ENCODE measurements at places on chromosomes 6 and 20. TPM values are rescaled to one million over a fixed set of nuclear protein-coding genes. Genes with fewer than 3 reads are reported as not detected.

The YWHAB gene
- 220 TPM for total RNA-seq

The MEI4 gene
- total RNA-seq, result not detected

The TASP1 gene
- total RNA-seq, result 8.7 TPM

The TUBB2B gene
- 0.41 TPM for total RNA-seq

The TBX18 gene
- not detected for total RNA-seq

The IMPG1 gene
- not detected for total RNA-seq

The SLC17A3 gene
- not detected for total RNA-seq

DNA sequence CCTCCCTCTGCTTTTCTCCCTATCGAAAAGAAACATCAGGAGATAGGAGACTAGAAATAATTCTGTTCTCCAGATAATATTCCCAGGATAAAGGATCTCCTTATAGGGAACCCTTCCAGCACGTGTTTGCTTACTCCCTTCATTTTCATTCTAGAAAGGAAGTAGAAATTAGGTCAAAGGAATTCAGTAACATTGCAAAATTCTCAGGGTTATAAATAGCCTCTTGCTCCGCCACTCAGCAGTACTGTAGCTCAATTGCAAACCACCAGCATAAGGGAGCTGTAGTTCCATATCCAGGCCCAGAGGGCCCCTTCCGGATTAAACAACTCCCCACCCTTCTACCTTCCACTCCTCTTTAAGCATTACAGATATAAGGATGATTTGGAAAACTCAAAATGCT is 6.2 kb downstream of the ELMO2 start:
- H3K4me3 ChIP-seq, result peak overlapping the region; percentile 48
- H3K27ac ChIP-seq, result peak overlapping the region; percentile 88
- peaks cover 64% of the 10 kb centered on the region for H3K4me1 ChIP-seq
- no peak for DNase-seq

DNA sequence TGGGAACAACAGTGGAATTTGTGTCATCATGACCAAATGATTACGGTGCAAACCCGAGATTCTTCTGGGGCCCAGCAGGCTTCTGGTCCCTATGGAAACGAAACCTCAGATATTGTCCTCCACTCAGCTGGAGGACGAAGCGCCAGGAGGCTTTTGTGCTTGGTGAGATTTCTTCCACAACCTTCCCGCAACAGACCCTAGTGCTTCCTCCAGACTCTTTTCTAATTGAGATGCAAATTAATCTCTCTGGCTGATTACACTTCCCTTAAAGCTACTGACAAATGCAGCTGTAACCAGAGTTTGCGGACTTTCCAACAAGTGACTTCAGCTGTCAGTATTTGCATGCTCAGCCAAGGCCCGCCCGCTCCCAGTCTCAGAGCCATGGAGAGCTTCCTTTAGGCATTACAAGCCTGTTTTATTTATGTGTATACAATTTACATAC is 96.0 kb downstream of the INSM1 start:
- no peak overlapping the region for H3K27ac ChIP-seq
- DNase-seq, result no peak
- no peak overlapping the region for H3K4me3 ChIP-seq
- peaks cover 7% of the 10 kb centered on the region for H3K4me1 ChIP-seq

- no peak overlapping the region for H3K4me3 ChIP-seq
- H3K36me3 ChIP-seq, result peaks cover 79% of the 10 kb centered on the region
- no peaks in the 10 kb centered on the region for H3K27me3 ChIP-seq
- H3K4me1 ChIP-seq, result peaks cover 60% of the 10 kb centered on the region
Measured at GRCh38 chr20:3801846-3802245, 5.7 kb downstream of the CDC25B start.

DNA sequence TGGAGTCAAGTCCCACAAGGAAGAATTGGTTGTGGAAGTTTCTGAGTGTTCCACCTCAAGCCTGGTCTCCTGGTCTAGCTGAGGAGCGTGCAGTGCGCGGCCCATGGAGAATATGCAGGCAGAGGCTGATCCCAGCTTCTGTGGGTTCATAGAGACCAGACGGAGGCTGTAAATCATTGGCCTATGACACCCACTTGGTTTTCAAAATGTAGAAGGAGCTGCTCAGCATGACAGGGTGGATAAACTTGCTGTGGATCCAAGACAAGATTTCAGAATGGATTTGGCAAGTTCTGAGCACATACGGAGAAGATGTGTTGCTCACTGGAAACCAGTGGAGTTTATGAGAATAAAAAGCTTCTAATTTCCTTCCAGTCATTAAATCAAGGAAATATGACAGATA is 744 bp downstream of the KIF25 start:
- DNase-seq, result no peak
- peaks cover 2% of the 10 kb centered on the region for H3K4me1 ChIP-seq
- H3K27me3 ChIP-seq, result peaks cover 3% of the 10 kb centered on the region
- H3K4me3 ChIP-seq, result no peak overlapping the region
- peaks cover 3% of the 10 kb centered on the region for H3K36me3 ChIP-seq

- H3K27ac ChIP-seq, result no peak overlapping the region
- H3K4me1 ChIP-seq, result no peaks in the 10 kb centered on the region
- H3K27me3 ChIP-seq, result no peaks in the 10 kb centered on the region
Measured at GRCh38 chr6:21003780-21004541, 469.7 kb downstream of the CDKAL1 start.

DNA sequence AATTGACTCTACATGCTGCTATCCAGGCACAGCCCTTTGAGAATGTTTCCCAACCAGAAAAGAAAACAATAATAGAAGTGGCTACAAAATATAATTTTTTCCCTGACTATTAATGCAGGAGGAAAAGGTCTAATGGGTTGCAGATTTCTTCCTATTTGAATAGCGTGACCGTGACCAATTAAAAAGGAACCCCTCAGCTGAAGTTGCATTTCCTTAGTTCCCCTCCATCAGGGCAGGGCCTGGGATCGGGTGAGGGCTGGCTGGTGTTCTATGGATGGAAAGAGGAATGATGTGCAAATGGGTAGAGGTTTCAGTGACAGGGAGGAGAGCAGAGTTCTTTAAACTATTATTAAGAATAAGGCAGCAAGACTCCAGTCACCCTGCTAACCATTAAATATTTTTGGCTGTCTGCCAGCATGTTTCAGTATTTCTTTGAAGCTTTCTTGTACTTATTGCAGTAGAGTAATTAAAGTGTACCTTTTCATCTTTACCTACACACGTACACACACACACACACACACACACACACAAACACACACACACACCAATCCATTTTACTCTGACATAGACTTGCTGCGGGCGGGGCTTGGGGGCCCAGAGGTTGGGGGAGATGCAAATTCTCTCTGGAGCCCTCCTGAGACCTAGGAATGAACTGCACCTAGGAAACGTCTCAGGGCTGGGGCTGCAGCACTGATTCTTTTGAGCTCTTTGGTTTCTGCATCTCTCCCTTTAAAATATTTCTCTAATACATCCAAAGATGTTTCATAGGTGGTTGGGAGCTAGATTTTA is 154.8 kb upstream of the SLC35B3 start:
- no peaks in the 10 kb centered on the region for H3K4me1 ChIP-seq
- no peaks in the 10 kb centered on the region for H3K36me3 ChIP-seq
- no peak overlapping the region for H3K4me3 ChIP-seq
- DNase-seq, result peak; percentile 1
- H3K27me3 ChIP-seq, result no peaks in the 10 kb centered on the region
- H3K27ac ChIP-seq, result no peak overlapping the region

DNA sequence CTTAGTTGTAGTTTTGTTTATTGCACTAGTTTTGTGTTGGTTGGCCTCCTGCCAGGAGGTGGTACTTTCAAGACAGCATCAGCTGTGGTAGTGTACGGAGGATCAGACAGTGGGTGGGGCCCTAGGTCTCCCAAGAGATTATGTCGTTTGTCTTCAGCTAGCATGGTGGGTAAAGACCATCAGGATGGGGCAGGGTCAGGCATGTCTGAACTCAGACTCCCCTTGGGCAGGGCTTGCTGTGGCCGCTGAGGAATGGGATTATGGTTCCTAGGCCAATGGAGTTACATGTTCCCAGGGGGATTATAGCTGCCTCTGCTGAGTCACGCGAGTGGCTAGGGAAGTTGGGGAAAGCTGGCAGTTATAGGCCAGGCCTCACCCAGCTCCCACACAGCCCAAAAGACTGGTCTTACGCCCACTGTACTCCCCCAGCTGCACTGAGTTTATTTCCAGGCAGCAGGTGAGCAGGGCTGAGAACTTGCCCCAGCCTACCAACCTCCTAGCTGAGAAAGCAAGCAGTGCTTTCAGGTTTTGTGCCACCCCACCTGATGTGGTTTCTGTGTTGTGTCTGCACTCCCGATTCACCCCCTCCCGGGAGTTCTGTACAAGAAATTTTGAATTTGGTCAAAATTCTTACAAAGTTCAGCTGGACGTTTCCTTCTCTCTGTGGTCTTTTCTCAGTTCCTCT is 24.7 kb downstream of the ZSCAN31 start:
- H3K27me3 ChIP-seq, result peaks cover 3% of the 10 kb centered on the region
- no peaks in the 10 kb centered on the region for H3K36me3 ChIP-seq
- no peak overlapping the region for H3K27ac ChIP-seq

DNA sequence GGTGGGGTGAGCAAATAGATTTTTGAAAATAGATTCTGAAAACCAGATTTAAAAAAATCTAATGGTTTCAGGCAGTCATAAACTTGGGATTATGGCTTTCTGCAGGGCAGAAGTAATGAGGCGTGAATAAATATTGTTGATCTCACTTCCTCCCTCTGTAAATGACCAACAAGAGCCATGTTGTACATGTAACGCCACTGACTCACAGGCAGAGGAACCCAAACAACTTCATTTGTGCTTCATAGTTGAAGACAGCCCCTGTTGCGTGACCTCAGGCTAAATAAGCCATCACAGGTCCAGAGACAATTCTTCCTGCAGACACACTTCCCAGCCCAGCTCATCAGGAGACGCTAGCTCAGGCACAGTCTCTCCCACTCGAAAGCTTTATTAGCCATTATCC is 59.1 kb upstream of the F13A1 start:
- H3K27ac ChIP-seq, result no peak overlapping the region
- no peak for DNase-seq
- H3K4me3 ChIP-seq, result no peak overlapping the region
- no peaks in the 10 kb centered on the region for H3K4me1 ChIP-seq

- H3K27me3 ChIP-seq, result no peaks in the 10 kb centered on the region
- DNase-seq, result no peak
- no peak overlapping the region for H3K4me3 ChIP-seq
Measured at GRCh38 chr6:56547687-56548086, 95.0 kb downstream of the DST start.

DNA sequence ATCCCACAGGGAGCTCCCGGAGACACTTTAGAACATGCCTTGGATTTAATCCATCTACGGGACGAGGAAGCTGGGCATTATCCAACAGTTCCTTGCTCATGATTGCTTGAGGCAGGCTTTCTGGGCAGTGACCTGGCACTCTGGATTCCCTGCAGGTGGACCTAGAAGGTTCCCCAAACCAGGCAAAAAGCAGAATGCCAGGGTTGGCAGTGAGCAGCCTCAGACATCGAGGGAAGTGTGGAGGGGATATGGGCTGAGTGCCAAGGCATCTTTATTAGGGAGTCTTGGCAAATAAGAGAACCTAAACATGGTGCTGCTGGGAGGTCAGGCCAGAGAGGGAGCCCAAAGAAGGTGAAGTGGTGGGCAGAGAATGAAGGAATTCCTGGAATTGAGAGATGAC is 158.5 kb downstream of the CD83 start:
- no peak for DNase-seq
- peaks cover 43% of the 10 kb centered on the region for H3K4me1 ChIP-seq
- H3K36me3 ChIP-seq, result no peaks in the 10 kb centered on the region

- H3K36me3 ChIP-seq, result peaks cover 27% of the 10 kb centered on the region
- H3K27me3 ChIP-seq, result no peaks in the 10 kb centered on the region
- peak; percentile 44 for DNase-seq
- H3K27ac ChIP-seq, result peak overlapping the region; percentile 87
Measured at GRCh38 chr6:35419417-35419816, 32.7 kb upstream of the FANCE start.

- DNase-seq, result no peak
- H3K4me1 ChIP-seq, result peaks cover 4% of the 10 kb centered on the region
- no peaks in the 10 kb centered on the region for H3K27me3 ChIP-seq
- no peak overlapping the region for H3K27ac ChIP-seq
Measured at GRCh38 chr6:110310861-110311446, 47.2 kb downstream of the METTL24 start.

DNA sequence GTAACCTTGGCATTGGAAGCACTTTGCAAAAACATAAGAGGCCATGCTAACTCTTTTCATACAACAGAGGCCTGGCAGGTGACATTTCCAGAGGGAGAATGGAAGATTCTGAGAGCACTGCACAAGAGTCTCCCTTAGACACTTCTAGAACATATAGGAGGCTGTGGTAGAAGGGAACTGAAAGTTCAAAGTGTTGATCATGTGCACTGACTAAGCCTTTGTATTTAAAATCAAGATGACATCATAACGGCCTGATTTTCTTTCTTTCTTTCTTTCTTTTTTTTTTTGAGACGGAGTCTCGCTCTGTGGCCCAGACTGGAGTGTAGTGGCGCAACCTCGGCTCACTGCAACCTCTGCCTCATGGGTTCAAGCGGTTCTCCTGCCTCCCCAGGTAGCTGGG is 26.8 kb upstream of the DNAAF9 start:
- no peak overlapping the region for H3K27ac ChIP-seq
- H3K4me1 ChIP-seq, result no peaks in the 10 kb centered on the region
- peaks cover 9% of the 10 kb centered on the region for H3K27me3 ChIP-seq
- no peak overlapping the region for H3K4me3 ChIP-seq
- DNase-seq, result no peak

- peaks cover 3% of the 10 kb centered on the region for H3K4me1 ChIP-seq
- no peak for DNase-seq
- H3K27ac ChIP-seq, result no peak overlapping the region
- no peaks in the 10 kb centered on the region for H3K36me3 ChIP-seq
- H3K4me3 ChIP-seq, result no peak overlapping the region
Measured at GRCh38 chr6:44381739-44382138, 5.8 kb upstream of the CDC5L start.

GRCh38 chr6:128511506-128511905 is 8.9 kb downstream of the PTPRK start:
- no peaks in the 10 kb centered on the region for H3K4me1 ChIP-seq
- no peak overlapping the region for H3K4me3 ChIP-seq
- no peaks in the 10 kb centered on the region for H3K36me3 ChIP-seq
- no peak overlapping the region for H3K27ac ChIP-seq

GRCh38 chr20:20404633-20405032 is 36.7 kb downstream of the INSM1 start:
- H3K27me3 ChIP-seq, result no peaks in the 10 kb centered on the region
- no peak overlapping the region for H3K4me3 ChIP-seq
- H3K36me3 ChIP-seq, result no peaks in the 10 kb centered on the region
- H3K4me1 ChIP-seq, result no peaks in the 10 kb centered on the region
- DNase-seq, result no peak
- H3K27ac ChIP-seq, result no peak overlapping the region

- H3K4me3 ChIP-seq, result no peak overlapping the region
- H3K27ac ChIP-seq, result no peak overlapping the region
- H3K4me1 ChIP-seq, result peaks cover 9% of the 10 kb centered on the region
- no peaks in the 10 kb centered on the region for H3K27me3 ChIP-seq
- peak; percentile 91 for DNase-seq
- H3K36me3 ChIP-seq, result peaks cover 5% of the 10 kb centered on the region
Measured at GRCh38 chr6:136607932-136608772, 57.9 kb upstream of the MAP7 start.

DNA sequence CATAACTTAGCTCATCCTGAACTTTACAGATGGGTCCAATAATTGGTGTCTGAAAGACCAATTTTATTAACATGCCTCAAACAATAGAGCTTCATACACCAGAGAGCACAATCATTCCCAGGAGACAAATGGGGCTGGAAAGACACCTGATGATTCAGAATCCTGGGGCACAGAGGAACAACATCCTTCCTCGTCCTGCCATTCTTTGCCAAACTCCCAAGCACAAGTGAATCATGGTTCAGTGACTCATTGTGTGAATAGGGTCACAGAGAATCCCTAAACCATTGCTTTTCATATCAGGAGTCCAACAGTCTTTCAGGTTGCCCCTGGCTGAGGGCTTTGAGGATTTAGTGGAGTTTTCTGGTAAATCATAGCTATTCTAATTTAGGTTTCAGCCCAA is 266.4 kb upstream of the BMP2 start:
- no peak overlapping the region for H3K4me3 ChIP-seq
- DNase-seq, result no peak
- H3K4me1 ChIP-seq, result no peaks in the 10 kb centered on the region
